GOT3 (cell line): ENCODE measurements at places on chromosomes 11 and 22.

DNA sequence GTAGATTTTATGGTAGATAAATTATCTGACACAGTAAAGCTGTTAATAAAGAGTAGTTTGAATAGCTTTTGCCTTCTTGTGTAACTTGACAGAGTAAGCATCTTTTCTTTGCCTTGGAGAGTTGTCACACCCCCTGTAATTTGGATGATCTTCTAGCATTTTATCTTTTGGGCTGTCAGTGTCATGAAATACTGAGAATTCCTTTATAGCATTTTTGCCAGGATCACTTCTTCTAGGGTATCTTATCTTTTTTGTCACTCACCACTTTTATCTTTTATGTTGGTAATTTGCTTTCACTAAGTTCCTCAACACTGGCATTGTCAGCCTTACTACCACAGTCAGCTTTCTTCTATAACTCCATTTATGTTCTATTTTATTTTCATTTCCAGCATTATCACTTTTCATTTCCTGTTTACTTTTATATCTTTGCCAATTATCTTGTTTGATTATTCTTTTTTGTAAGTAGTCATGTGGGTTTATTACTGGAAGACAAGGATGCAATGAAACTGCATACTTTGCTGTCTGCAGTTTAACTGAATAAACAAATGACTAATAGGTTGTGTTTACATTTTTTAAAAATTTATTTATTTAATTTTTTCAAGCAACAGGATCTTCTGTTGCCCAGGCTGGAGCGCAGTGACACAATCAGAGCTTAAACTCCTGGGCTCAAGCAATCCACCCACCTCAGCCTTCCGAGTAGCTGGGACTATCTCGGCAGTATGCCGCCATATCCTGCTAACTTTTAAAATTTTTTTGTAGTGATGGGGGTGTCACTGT, 28.1 kb upstream of the ACAT1 start:
- DNase-seq = no peak

GRCh38 chr11:65872586-65873317, at the start of gene EFEMP2:
TSS of gene EFEMP2 (minus strand) at chr11:65872800. CDS start at chr11:65872354, 446 bp downstream.
- DNase-seq = no peak

GRCh38 chr11:121435551-121436511, 16.3 kb upstream of the SORL1 start:
- DNase-seq = no peak

GRCh38 chr11:65208785-65209710, 27.3 kb downstream of the CAPN1 start:
- no peak for DNase-seq

DNA sequence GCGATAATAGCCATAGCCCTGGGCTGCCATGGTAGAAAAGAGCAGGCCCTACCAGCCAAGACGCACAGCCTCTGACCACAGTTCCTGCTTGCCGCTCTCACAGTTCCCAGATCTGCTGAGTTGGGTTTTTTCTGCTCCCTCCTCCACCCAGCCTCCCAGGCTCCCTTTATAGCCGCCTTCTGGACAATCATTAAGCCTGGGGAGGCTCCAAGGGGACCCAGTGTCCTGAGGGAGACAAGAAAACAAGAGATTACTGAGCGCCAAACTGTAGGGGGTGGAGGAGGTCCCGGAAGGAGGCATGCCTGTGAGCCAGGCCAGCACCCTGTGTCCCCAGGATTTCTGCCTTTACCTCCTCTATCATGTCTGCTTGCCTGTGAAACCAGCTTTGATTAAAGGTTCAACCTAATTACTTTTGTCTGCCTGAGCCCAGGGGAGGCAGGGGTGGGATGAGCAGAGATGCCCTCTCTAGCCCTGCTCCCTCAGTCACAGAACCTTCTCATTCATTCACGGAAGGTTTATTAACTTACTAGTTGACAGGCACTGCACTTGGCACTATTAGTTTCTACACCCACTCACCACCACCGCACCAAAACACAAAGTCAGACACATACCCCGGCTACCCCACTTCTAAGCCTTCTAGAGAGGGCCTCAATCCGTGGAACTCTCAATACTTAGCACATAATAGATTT, 1.2 kb downstream of the SLC37A4 start:
- no peak for DNase-seq

DNA sequence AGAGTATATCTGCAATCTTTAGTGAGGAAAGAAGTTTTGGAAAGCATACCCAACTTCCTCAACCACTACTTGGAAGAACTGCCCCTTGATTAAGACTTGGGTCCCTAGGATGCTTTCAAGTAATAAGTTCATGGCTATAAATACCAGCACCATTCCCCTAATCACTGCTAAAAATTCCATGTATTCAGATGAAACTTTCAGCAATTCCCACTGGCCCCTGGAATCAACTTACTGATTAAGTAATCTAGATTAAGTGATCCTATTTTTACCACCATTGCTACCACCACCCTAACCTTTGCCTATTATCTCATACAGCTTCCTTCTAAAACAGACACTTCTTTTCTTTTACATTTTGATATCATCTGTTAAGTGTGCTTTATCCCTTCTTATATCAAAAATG, 10.5 kb downstream of the PICALM start:
- DNase-seq = no peak

DNA sequence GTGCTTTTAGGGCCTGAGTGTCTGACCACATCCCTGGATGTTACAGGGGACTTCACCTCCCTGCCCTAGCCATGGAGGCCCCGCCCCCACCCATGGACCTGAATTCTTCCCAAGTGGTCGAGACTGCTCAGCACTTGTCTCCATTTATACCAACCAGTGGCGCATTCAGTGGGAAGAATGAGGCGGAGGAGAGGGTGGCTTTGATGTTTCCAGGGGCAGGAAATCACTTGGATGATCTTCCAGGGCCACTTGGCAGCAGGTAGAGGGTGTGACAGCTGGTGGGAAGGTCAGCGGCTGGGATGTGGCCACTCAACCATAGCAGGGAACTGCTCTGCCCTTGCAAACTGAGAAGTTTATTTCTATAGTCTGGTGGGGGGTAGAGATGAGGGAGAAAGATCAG, 155.1 kb upstream of the BLID start:
- no peak for DNase-seq

- peak; percentile 32 for DNase-seq
Measured at GRCh38 chr11:64688534-64688982, 34.4 kb downstream of the NRXN2 start.
